Substantia nigra (tissue), 51 donors: ENCODE measurements at places on chromosomes 2 and 18.

DNA sequence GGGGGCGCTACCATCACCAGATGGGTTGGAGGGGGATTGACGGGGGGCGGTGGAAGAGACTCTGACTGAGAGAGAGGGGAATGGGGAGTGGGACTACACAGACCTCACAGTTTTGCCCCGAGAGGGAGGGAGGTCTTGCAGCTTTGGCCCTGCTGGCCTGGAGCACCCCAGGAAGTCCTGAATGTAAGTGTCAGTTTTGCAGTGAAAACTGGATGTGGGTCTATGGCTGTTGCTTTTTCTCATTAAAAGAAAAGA, 2.4 kb downstream of the TCF7L1 start:
- DNase-seq, result no peak

GRCh38 chr2:1170241-1170640, 219.6 kb downstream of the SNTG2 start:
- no peak for DNase-seq

DNA sequence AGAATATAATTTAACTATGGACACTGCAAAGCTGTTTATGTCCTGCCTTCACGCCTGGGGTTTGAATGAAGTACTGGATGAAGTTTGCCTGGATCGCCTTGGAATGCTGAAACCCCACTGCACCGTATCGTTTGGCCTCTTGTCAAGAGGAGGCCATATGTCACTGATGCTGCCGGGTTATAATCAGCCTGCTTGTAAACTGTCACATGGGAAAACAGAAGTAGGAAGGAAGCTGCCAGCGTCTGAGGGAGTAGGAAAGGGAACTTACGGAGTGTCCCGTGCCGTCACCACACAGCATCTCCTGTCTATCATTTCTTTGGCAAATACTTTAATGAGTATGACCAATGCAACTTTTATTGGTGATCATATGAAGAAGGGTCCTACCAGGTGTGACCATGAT, 105.8 kb downstream of the WDR7 start:
- no peak for DNase-seq

DNA sequence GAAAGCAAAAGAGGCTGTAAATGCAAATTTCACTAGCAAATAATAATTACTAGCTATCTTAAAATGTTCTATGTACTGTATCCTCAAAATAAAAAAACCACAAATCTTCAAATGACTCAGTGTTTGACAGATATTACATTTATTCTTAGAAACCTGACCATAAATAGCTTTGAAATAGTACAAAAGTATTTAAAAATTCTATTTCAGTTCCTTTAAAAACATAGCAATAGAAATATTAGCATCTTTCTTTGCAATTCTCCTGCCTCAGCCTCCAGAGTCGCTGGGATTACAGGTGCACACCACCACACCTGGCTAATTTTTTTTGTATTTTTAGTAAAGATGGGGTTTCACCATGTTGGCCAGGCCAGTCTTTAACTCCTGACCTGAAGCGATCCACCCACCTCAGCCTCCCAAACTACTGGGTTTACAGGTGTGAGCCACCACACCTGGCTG, 50.6 kb downstream of the MSH6 start:
- no peak for DNase-seq

GRCh38 chr18:13791181-13791580, 32.8 kb upstream of the MC5R start:
- DNase-seq, result no peak

- no peak for DNase-seq
Observed at GRCh38 chr2:61125798-61126197, 36.2 kb upstream of the C2orf74 start.

DNA sequence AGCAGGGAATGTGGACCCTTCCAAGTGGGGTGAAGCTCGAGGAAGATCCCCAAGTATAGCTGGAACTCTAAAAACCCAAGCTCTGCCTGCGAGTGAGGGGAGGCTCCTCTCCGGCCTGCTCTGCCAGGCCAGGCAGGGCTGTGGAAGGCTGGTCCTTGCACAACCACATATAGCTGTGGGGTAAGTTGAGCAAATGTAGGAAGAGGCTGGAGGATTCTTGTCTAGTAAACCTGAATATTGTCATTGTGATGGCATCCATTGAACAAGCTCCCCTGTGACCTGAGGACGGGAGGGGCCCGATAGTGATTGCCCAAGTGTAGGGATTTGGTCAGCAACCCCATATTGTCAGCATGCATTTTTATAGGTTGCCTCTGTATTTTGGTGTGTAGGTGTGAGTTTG, 103.0 kb downstream of the ACKR3 start:
- no peak for DNase-seq

GRCh38 chr2:181140414-181140813, 160.0 kb downstream of the UBE2E3 start:
- DNase-seq, result no peak

DNA sequence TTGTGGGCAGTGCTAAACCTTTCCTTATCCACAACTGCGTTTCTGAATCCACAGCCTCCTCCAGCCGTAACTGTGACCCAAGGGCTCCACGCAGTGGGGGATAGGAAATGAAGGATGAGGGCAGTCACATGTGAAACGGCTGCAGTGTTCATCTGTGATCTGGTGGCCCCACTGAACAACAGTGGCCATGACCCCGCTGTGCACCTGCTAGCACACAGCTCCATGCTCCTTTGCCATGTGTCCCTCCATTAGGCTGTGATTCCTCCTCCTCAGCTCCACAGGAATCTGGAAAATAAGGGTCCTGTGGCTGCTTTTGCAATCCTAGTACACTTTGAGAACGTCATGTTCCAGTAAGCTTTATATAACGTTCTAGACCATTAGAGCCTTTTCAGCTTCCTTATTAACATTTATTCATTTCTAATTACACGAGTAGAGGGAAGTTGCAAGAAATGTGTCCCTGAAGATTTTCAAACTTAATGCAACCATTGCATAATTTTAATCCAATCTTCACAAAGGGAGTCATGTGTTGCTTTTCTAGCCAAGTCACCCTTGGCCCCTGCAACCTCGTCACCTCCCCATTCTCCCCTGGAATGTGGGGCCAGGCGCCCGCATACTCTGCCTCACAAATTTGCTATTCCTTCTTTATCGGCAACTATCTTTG, 7.1 kb upstream of the NAPG start:
- peak; percentile 48 for DNase-seq

DNA sequence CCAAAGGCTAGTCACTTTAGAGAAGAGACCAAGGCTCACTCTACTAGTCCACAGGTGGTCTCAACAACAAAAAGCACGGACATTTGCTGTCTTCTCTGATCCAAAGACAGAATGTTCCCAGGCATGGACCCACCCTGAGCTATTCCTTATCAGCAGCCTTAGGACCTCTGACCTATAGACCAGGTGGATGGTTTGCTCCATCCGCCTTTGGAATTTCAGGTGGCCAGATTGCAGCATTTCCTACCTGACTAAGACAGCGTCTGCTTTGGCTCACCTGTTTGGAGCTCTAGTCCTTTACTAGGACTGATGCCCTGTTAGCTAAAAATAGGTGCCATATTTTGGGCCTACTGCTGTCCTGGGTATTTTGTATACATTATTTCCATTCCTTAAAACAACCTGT, 44.6 kb upstream of the LRP2 start:
- DNase-seq, result no peak

GRCh38 chr2:105215586-105216192, 25.9 kb upstream of the GPR45 start:
- no peak for DNase-seq
